ENCODE measurements at places on chromosomes 16 and 17.

DNA sequence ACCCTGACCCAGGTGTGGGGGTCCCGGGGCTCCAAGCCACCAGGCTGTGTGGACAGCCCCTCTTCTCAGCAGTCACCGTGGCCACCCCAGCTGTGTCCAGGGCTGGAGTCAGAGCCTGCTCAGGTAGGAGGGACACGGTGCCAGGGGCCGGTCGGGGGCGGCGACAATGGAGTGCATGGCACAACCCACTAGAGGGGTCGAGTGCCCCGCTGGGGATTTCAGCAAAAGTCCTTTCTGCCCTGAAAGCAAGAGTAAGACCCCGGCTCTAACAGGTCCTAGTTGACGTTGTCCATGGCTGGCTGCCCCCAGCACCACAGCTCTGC lies 11.3 kb downstream of the UTS2R start:
- no peak for DNase-seq

- DNase-seq = no peak
Observed at GRCh38 chr16:87333101-87333500, 15.9 kb upstream of the C16orf95 start.

GRCh38 chr17:65228734-65229620 lies 91.8 kb downstream of the RGS9 start:
- no peak for DNase-seq

- no peak for DNase-seq
Observed at GRCh38 chr17:56832446-56832845, 1.3 kb downstream of the C17orf67 start.

GRCh38 chr16:60031740-60032139 lies 1297.6 kb upstream of the GOT2 start:
- no peak for DNase-seq

GRCh38 chr16:84552135-84552534 lies 47.7 kb upstream of the MEAK7 start:
- no peak for DNase-seq

- no peak for DNase-seq
Observed at GRCh38 chr16:51994597-51994996, 552.3 kb downstream of the TOX3 start.

DNA sequence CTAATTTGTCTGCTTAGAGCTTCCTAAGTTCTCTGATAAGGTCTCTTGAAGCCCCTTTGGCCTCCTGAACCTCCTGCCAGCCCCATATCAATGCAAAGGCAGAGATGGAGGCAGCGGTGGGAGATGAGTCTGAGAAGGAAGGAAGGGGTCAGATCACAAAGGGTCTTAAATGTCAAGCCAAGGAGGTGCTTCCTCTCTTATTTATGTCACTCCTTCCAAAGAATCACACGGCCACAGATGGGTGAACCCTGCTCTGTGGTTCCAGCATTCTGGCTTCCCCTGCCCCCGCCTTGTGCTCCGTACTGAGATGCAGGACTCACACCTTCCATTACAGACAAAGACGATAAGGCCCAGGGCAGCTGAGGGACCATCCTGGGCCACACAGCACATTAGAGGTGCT lies 96.3 kb downstream of the GSG1L start:
- no peak for DNase-seq

- no peak for DNase-seq
Observed at GRCh38 chr16:19715566-19715965, 2.5 kb downstream of the KNOP1 start.

DNA sequence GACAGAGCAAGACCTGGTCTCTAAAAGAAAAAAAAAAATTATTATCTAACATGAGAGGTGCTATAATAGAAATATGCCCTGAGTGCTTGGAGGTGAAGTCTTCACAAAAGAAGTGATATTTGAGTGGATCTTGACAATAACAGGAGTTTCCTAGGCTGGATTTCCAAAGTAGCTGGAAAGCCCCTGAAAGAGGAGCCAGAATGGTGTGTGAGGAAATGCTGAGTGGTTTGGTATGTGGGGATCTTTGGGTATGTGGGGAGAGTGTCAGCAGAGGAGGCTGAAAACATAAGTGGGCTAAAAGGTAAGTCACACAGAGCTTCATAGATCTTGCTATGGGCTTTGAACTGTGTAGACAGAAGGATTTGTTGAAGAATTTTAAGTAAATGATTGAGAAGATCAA lies 100.1 kb downstream of the YPEL2 start:
- DNase-seq = no peak

GRCh38 chr17:78338486-78339259 lies 21.2 kb downstream of the SOCS3 start:
- no peak for DNase-seq

DNA sequence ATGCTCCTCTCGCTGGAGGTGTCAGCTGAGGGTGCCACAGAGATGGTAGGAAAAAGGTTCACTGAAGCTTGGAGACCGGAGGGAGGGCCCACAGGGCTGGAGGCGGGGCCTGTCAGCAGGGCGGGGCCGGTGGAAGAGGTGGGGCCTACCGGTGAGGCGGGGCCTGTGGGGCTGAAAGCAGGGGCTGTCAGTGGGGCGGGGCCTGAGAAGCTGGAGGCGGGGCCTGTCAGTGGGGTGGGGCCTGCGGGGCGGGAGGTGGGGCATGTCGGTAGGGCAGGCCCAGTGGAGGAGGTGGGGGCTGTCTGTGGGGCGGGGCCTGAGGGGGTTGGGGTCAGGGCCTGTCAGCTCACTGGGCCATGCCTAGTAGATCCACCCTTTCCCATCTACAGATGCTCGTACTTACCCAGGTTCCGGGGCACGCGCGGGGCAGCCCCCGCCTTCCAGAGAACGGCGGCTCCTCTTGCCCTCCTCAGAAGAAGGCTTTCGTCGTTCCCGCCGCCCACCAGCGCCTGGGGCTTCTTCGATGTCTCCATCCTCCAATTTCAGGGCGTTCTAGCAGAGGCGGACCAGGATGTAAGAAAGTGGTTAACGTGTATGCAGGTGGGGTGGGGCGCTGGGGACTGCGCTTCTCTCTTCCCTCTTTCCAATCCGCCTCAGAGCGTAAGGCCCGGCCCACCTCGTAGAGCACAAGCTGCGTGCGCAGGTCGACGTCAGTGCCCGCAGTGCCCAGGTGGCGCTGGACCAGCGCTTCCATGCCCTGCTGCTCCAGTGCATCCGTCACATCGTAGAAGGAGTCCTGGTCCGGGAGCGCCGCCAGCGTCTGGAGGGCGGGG lies 9.8 kb downstream of the TMEM208 start:
- DNase-seq = no peak

GRCh38 chr17:71759422-71760060 lies 361.3 kb upstream of the SOX9 start:
- DNase-seq = no peak

GRCh38 chr17:17934806-17935205 lies 37.4 kb downstream of the TOM1L2 start:
- DNase-seq = no peak

DNA sequence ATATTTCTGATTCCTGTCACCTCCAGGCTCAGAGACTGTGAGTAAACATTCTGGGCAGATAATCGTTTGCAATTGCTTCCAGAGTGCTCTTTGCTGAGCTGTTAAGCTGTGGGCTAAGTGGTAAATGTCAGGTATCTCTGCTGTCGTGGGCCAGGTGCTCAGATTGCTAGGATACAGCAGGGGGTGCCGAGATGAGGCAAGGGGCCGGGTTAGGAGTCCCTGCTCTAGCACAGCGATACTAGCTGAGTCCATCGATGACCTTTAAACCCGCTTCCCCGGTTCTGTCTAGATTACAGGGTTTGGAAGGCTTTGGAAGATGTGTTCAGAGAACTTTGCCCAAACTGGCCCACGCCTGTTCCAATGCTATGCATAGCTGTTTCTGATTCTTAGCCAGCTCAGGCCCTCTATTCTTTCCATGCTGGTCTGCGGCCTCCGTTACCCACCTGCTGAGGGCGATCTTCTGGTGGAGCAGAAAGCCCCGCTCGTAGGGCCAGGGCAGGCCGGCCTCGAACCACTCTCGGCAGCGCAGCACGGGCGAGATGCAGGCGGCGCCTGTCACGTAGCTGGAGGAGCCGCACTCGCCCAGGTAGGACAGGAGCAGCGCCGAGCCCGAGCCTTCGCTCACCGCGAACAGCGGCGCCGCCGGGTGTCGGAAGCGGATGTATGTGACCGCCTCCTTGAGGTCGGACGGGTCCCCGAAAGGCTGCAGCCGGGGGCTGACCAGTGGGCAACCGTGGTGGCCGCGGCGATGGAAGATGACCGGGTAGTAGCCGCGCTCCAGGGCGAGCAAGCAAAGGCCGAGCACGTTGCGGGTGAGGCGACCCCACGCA lies 979 bp downstream of the ABHD15 start:
- DNase-seq = no peak

GRCh38 chr17:74790161-74791058 lies 14.3 kb upstream of the NAT9 start:
- DNase-seq = no peak

DNA sequence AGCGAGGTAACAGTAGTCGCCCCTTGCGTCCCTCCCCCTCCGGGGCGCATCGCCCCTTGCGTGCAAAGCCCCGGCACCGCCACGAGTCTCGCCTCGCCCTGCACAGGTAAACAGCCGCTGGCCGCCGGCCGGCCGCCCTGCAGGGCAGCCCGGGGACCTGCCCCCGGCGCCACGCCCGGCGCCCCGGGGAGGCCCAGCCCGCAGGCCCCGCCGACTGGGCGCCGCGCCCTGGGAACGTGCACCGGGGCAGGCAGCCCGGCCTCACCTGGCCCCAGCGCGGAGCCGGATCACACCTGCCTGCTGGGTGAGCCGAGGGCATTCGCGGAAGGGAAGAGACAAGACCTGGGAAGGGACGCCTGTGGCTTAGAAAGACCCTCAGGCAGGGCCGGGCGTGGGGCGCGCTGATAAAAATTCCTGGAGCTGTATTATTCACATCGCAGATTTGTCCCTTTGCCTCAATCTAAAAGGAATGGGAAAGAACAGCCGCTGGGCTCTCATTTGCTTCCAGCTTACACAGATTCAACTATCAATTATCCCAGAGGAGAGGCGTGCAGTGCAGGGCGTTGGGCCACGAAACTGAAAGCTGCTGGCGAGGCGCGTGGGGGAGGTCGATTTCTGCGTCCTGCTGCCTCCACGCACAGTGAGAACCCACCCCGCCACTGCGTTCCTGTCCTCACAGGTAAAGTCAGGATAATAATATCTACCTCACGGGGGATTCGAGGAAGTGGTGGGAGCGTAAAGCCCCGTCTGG lies 451.9 kb downstream of the SLC39A11 start:
- no peak for DNase-seq

DNA sequence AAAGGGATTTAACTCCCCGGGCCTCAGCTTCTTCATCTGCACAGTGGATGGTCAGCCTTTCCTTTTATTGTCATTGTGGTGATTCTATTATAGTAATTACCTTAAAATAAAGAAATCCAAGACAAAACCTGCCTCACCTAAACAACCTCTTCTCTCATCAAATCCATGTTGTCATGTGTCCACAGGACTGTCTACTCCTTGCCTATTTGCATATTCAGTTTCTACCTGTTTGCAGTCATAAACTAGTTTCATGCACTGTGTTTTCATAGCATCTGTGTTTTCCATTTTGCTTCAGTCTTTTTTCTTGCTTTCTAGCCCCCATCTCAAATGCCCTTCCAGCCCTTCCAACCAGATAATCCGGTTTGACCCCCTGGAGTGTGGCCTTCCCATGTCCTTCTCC lies 44.3 kb upstream of the CPNE2 start:
- DNase-seq = no peak

DNA sequence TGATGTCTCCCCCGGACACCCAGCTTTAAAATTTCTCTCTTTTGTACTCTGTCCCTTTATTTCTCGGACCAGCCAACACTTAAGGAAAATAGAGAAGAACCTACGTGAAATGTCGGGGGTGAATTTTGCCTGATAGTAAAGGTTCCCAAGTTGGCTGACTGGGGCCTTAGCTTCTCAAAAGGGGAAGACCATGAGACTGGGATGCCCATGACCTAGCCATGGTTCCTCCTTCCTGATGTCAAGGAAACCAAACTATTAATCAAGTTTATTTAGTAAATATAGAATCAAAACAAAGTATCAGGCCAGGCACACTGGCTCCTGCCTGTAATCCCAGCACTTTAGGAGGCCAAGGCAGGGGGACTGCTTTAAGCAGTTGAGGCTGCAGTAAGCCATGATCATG lies 2.4 kb upstream of the EIF1 start:
- no peak for DNase-seq

DNA sequence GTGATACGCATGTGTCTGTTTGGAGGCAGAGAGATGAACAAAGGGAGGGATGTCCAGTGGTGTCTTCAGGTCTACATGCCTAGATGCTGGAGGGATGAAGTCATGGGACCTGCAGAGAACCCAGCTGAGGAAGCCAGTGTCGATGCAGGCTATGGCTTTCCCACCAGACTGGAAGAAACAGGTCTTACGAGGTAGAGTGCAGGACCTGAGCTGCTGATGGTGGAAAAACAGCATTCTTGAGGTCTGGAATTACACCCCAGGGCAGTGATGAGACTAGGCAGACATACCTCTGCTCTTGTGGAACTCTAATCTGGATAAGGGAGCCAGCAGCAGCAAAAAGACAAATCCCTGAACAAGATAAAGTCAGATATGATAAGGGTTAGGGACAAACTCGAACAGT lies 37.4 kb downstream of the ARSG start:
- DNase-seq = no peak

DNA sequence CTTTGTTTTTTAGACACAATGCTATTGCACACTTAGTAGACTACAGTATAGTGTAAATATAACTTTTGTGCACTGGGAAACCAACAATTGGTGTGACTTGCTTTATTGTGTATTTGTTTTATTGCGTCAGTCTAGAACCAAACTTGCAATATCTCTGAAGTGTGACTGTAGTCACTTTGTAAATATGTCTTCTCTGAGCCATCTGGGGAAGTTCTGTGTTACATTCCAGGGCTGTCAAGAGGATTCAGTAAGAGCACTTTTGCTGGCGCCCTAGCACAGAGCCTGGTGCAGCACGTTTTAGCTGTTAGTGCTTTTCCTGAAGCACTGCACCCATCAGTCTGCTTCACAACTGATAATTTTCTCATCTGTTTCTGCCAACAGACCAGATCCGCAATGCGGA lies 73.2 kb downstream of the NT5M start:
- no peak for DNase-seq

GRCh38 chr16:82700541-82701235 lies 73.9 kb downstream of the CDH13 start:
- no peak for DNase-seq

- no peak for DNase-seq
Observed at GRCh38 chr17:39950871-39951348, 11.9 kb upstream of the GSDMA start.

All from stimulated activated CD8-positive, alpha-beta memory T cell treated with anti-CD3 and anti-CD28 coated beads, Interleukin-4, amount 100 ng/mL, for 1 hour (primary cell).